A172 (cell line): ENCODE measurements at places on chromosomes 12 and 14.

- DNase-seq, result no peak
These were observed 53.4 kb downstream of the PLCZ1 start for GRCh38 chr12:18684430-18684829.

DNA sequence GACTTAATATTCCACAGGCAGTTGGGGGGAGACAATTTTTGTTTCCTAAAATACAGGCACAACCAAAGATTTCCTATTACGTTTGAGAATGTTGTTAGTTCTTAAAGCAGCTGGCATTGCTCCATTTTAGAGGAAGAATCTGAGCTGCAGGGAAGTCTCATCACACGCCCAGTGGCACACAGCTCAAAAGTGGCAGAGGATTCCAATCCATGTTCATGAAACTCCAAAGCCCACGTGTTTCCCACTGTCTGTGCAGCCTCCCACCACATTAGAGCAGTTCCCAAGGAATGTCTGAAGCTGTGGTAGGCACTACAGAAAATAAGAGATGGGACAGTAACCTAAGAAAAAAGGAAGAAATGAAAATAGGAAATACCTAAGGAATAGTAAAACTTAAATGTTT is 6.1 kb upstream of the IL26 start:
- no peak for DNase-seq

DNA sequence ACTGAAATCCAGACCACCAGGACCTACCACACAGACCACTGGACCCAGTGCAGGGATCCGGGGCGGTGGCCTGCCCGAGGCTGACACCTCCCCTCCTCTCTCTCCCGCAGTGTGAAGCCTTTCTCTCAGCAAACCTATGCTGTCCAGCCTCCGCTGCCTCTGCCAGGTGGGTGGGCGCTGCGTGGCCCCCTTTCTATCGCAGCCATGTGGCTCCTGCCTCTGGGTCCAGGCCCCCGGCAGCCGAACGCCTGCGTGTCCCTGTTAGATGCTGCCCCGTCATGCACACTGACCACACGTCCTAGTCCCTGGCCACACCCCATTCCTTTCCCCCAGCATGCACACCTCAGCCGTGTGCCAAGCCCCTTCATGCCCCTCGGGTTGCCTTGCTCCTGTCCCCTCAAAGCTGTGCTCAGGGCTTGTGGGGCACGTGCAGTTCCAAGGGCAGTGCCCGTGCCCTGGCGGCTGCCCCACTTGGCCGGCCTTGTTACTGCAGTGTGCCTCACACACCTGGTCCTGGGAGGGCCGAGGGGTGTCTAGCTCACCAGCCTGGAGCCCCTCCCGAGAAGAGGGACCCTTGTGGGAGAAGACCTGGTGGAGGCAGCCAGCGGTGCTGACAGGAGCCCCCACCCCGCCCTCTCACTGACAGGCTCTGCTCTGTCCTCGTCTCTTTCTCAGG is 58.0 kb upstream of the TSPAN9 start:
- DNase-seq, result no peak

GRCh38 chr12:101013993-101014392 is 196.0 kb downstream of the SLC5A8 start:
- no peak for DNase-seq

DNA sequence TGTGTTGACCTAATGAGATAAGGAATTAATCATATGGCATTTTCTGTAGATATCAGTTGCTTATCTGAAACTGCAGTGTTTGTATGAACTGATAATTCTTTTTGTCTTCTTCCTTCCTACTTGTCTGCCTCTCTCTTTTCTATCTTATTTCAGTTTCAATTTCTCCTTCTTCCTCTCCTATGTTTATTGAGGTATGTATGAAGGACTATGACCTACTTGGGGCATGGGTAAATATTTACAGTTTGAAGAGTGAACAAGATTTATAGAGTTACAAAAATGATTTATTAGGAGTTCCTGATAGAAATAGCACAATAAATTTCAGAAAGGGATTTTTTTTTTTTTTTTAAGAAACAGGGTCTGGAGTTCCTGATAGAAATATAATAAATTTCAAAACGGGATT is 88.7 kb upstream of the MUCL1 start:
- DNase-seq, result no peak
